Articular chondrocyte of knee joint (primary cell): ENCODE measurements at places on chromosomes 6 and 20. TPM values are rescaled to one million over a fixed set of nuclear protein-coding genes. Genes with fewer than 3 reads are reported as not detected.

The PPIL1 gene
- 18.9 and 21.2 TPM in 2 replicates for total RNA-seq

The DAAM2 gene
- 59.9 and 63.9 TPM in 2 replicates for total RNA-seq

The CST1 gene
- total RNA-seq = not detected in 2 replicates

The NCOA3 gene
- 32.7 and 35.7 TPM in 2 replicates for total RNA-seq

The RSPO4 gene
- total RNA-seq = under 0.01 TPM in 1 of 2 replicates, not detected in the other

The SNX21 gene
- 105 TPM in 2 replicates for total RNA-seq

The SIM1 gene
- not detected in 2 replicates for total RNA-seq

The DNAH8 gene
- total RNA-seq = under 0.01 TPM in 2 replicates

The PTGIS gene
- total RNA-seq = 40.6 and 42.8 TPM in 2 replicates

The HIVEP2 gene
- total RNA-seq = 30.3 and 37.1 TPM in 2 replicates

The LPA gene
- not detected in 2 replicates for total RNA-seq

The GPR63 gene
- under 0.01 and 0.11 TPM in 2 replicates for total RNA-seq

The VSX1 gene
- total RNA-seq = not detected in 2 replicates

The TRDN gene
- under 0.01 TPM in 1 of 2 replicates, not detected in the other for total RNA-seq

The LRRN4 gene
- total RNA-seq = under 0.01 and 0.11 TPM in 2 replicates

The MED23 gene
- total RNA-seq = 48.2 and 48.6 TPM in 2 replicates

The OR2B6 gene
- not detected in 2 replicates for total RNA-seq

The KCNS1 gene
- not detected in 2 replicates for total RNA-seq

The IL17F gene
- total RNA-seq = not detected in 2 replicates

The CAGE1 gene
- total RNA-seq = under 0.01 TPM in 2 replicates

The CCM2L gene
- total RNA-seq = not detected in 2 replicates

The TINAG gene
- 0.13 TPM in 1 of 2 replicates, not detected in the other for total RNA-seq

The CCDC170 gene
- 2.7 and 2.8 TPM in 2 replicates for total RNA-seq

The TNFRSF6B gene
- 2.9 and 5.4 TPM in 2 replicates for total RNA-seq

The B3GAT2 gene
- total RNA-seq = under 0.01 TPM in 2 replicates

The IMPG1 gene
- not detected in 2 replicates for total RNA-seq
